ENCODE measurements at places on chromosomes 4 and X. TPM values are rescaled to one million over a fixed set of nuclear protein-coding genes. Genes with fewer than 3 reads are reported as not detected.

Gene GNL3L
- polyA plus RNA-seq = 6.9 TPM

Gene CXorf38
- 13.0 TPM for polyA plus RNA-seq

Gene USP17L10
- polyA plus RNA-seq = not detected

Gene GAGE2A
- polyA plus RNA-seq = not detected

Gene POU4F2
- polyA plus RNA-seq = not detected

Gene TKTL2
- polyA plus RNA-seq = not detected

Gene MAOA
- 133 TPM for polyA plus RNA-seq

Gene SYTL5
- 15.6 TPM for polyA plus RNA-seq

Gene GAGE12E
- polyA plus RNA-seq = not detected

Gene NEXMIF
- 0.17 TPM for polyA plus RNA-seq

Gene NELFA
- polyA plus RNA-seq = 27.4 TPM

Gene PPP1R2C
- not detected for polyA plus RNA-seq

Gene NHSL2
- polyA plus RNA-seq = under 0.01 TPM

Gene ITIH6
- not detected for polyA plus RNA-seq

Gene DUX4
- polyA plus RNA-seq = not detected

Gene NMU
- polyA plus RNA-seq = not detected

Gene CFAP97
- polyA plus RNA-seq = 8.3 TPM

Gene SPANXN4
- not detected for polyA plus RNA-seq

Gene SPP1
- 3.0 TPM for polyA plus RNA-seq

Gene SERPINA7
- not detected for polyA plus RNA-seq

Gene CTAG1B
- polyA plus RNA-seq = not detected

Gene CLDN22
- not detected for polyA plus RNA-seq

Gene XK
- 9.3 TPM for polyA plus RNA-seq

Gene HELT
- not detected for polyA plus RNA-seq

Gene ALB
- polyA plus RNA-seq = not detected

Gene CXorf49
- polyA plus RNA-seq = not detected

Gene MTTP
- polyA plus RNA-seq = not detected

Gene G3BP2
- polyA plus RNA-seq = 83.7 TPM

Gene OPRPN
- polyA plus RNA-seq = not detected

Gene EMCN
- 3.1 TPM for polyA plus RNA-seq

Gene SSX3
- polyA plus RNA-seq = not detected

Gene DTHD1
- polyA plus RNA-seq = 0.26 TPM

Gene GAGE1
- polyA plus RNA-seq = not detected

Gene MAGEA11
- polyA plus RNA-seq = not detected

Gene RAB40AL
- not detected for polyA plus RNA-seq

Gene LNX1
- 7.9 TPM for polyA plus RNA-seq

Gene AFF2
- polyA plus RNA-seq = not detected

Gene TMPRSS11E
- not detected for polyA plus RNA-seq

Gene GABRE
- polyA plus RNA-seq = 4.1 TPM

Gene ABCG2
- 15.7 TPM for polyA plus RNA-seq

Gene DNAAF6
- not detected for polyA plus RNA-seq

Gene TLR10
- polyA plus RNA-seq = under 0.01 TPM

Gene GYPA
- polyA plus RNA-seq = not detected

Gene ESX1
- polyA plus RNA-seq = not detected

Gene DCAF4L1
- polyA plus RNA-seq = not detected

Gene FGF5
- polyA plus RNA-seq = not detected

Gene PCDH19
- not detected for polyA plus RNA-seq

All from sigmoid colon (tissue), 7 donors.